ENCODE measurements at places on chromosomes 16 and 17.

DNA sequence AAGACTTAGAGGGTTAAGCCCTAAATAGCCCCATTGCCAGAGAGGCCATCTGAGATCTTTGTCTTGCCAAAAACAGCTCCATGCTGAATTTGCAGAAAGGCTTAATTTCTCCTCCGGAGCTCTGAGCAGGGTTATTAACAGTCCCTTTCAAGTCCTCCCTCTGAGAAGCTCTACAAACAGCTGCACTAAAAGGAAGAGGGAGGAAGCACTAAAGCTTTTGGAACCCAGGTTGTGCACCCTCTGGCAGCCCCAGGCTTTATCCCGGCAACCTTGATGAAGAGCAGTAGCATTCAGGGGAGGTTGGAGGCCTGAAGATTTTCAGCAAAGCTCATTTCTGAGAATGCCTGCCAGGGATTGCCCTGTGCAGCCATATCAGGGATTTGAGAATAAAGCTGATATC lies 554.7 kb downstream of the RBFOX1 start:
- DNase-seq: no peak

DNA sequence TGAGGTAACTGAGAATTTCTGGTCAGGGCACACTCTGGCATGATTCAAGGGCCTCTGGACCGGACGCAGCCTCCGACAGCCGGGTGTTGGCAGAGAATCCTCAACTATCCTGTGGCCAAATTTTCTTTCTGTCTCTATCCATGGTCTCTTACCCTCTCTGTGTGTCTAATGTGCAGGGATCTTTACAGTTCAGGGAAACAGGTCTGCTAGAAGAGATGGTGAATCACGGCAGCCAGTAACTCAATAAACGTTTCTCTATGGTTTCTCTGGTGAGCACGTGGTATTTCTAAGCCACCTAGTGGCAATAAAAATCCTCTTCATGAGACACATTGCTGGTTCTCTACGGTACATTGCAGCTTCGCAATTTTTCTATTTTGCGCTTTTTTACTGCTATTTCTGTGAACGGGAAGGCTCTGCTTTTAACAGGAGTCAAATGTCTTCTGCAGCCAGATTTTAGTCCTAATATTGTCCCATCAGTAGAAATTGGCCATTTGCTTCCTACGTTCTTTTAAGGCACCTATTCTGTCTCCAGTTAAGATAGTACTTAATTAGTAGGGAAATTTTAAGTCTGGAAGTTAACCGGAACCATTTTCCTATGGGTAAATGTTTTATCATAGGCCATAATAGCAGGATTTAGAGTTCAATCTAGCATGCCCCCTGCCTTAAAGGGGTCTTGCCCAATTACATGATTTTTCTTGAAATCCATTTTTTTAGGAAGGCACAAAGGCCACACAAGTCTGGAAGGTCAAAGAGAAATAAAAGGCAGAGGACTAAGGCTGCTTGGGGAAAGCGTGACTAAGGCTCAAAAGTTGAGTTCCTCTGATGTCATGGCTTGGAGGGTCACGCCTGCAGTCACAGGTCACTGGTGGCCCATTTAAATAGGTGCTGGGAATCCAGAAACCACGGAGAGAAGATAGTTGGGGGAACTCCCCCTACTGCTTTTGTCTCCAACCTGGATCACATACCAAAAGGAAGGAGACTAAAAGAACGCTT lies 31.5 kb downstream of the QPRT start:
- no peak for DNase-seq

- DNase-seq: no peak
These were observed 75.9 kb upstream of the WSB1 start for GRCh38 chr17:27218041-27218440.

DNA sequence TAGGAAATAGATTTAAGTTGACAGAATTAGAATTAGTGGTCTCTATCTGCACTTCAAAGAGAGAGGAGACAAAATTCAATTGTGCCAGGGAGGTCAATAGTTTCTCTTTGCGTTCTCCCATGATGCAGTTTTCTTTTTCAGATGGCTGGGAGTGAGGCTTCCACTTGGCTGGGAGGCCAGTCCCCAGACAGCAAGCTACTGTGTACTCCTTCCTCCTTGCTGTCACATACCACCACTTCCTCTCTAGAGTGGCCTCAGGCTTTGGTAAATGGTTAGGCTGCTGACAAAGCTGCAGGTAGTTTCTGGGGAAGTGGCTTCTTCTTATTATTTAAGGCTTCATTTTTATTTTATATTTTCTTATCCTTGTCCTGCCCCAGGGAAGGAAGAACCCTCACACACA lies 106.2 kb upstream of the HS3ST4 start:
- DNase-seq: no peak

GRCh38 chr17:7988750-7989178 lies 13.7 kb upstream of the GUCY2D start:
- DNase-seq: no peak

GRCh38 chr16:30984669-30985400 lies at the start of gene HSD3B7:
Gene HSD3B7 (plus strand): TSS chr16:30985207. CDS start chr16:30985659, 452 bp downstream.
- peak; percentile 73 for DNase-seq

DNA sequence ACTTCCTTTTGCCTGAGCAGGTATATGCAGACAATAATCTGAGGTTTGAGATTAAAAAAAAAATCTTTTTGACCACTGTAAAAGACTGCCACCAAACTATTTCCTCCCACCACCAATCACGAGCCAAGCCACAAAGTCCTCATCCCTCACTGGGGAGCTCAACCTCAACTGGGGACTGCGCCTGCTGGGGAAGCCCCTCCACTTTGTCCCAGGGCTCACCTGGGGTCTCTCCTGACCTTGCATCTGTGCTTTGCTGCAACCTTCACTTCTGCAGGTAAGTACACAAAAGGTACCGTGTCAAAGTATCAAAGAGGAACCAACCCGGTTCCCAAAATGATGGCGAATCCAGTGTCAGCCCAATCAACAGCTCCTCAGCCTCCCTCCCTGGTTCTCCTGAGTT lies 35.5 kb downstream of the TLE7 start:
- no peak for DNase-seq

DNA sequence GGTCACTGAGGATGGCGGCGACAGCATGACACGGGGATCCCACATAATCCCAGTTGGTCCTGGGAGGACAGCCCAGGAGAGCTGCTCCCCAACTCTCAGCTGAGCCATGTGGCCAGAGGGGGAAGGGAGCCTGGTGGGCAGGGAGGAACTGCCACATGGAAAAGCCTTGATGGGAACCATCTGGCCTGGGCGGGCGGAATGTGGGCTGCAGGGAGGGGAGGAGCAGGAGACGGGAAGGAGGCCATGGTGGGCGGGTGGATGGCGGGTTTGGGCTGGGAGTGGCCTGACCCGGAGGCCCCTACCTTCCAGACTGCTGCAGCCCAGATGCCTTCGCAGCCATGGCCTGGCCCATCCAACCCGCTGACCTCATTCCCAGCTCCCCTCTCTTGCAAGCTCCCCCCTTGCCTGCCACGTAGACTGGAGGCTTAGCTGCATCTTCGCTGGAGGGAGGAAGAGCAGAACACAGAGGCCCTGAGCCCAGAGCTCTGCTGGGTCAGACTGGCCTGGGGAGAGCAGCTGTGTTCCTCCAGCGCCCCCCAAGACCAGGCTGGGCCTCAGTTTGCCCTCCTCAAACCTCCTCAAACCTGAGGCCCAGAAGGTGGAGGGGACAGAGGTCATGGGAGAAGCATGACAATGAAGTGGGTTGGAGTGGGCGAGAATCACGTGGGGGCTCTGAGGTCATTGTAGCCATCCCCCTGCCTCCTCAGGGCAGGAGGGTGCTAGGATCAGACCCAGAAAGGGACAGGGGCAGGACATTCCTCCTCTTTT lies 8.2 kb upstream of the COL1A1 start:
- no peak for DNase-seq

DNA sequence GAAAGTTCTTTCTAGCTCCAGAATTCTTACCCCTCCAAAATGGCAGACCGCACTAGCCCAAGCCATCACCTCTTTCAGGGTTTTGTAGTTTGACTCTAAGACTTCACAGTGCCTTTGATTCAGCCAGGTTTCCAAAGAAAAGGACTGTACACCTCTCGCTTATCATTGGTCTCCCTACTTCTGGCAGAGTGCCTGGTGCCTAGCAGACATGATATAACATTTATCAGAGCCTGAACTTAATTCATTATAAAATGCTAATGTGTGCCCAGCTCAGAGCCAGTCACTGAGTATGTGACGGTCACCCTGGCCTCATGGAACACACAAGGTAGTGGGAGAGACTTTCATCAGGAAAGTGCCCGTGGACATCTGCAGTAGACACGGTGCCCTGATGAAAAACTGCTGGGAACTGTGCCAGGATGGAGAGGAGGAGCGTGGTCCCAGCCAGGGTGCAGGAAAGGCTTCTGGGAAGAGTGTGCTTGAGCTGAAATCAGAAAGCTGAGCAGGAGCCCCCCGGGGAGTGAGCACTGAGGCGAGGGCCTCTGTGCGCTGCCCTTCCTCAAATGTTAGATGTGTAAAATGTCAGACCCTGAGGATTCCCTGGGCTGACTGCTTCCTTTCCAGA lies 34.3 kb upstream of the LGALS9 start:
- peak; percentile 15 for DNase-seq

- DNase-seq: peak; percentile 35
These were observed 61.8 kb downstream of the DNAH3 start for GRCh38 chr16:21088646-21089538.

- peak; percentile 88 for DNase-seq
These were observed 3.7 kb downstream of the TIMP2 start for GRCh38 chr17:78921437-78921971.

GRCh38 chr16:54462771-54463170 lies 176.2 kb upstream of the IRX3 start:
- DNase-seq: no peak

DNA sequence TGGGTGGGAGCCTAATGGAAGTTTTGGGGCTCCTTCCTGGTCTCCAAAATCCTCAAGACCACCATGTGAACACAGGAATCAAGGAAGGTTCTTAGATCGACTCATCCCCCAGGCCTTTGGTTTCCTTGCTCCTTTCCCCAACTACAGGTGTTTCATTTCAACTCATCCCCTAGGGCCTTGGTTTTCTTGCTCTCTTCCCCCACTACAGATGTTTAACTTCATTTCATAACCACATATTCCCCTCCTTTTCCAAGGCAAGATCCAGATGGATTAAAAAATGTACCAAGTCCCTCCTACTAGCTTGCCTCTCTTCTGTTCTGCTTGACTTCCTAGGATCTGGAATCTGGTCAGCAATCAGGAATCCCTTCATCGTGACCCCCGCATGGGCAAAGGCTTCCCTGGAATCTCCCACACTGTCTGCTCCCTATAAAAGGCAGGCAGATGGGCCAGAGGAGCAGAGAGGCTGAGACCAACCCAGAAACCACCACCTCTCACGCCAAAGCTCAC lies at the start of gene CCL11:
CCL11 (plus strand) TSS at position 457 of the 507 bp plus-strand sequence. CDS start 67 bp downstream, outside the sequence.
- DNase-seq: no peak

- DNase-seq: no peak
These were observed 33.6 kb downstream of the RAI1 start for GRCh38 chr17:17714879-17715278.

GRCh38 chr17:34156401-34156740 lies 98.7 kb upstream of the CCL2 start:
- DNase-seq: no peak

DNA sequence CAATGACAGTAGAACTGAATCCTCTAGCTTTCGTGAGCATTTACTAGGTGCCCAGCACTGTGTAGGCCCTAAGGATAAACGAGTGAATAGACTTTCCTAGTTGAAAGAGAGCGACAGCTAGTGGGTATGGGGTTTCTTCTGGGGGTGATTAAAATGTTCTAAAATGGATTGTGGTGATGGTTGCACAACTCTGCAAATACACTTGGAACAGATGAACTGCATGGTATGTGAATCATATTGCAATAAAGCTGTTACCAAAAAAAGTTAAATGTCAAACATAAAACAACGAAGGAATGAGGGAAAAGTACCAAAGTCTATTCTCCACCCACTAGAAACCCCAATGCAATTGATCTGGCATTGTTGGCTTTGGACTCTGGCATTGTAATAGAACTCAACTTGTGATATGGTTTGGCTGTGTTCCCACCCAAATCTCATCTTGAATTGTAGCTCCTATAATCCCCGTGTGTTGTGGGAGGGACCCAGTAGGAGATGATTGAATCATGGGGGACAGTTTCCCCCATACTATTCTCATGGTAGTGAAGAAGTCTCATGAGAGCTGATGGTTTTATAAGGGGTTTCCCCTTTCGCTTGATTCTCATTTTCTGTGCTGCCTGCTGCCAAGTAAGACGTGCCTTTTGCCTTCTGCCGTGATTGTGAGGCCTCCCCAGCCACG lies 70.5 kb downstream of the MARF1 start:
- no peak for DNase-seq

DNA sequence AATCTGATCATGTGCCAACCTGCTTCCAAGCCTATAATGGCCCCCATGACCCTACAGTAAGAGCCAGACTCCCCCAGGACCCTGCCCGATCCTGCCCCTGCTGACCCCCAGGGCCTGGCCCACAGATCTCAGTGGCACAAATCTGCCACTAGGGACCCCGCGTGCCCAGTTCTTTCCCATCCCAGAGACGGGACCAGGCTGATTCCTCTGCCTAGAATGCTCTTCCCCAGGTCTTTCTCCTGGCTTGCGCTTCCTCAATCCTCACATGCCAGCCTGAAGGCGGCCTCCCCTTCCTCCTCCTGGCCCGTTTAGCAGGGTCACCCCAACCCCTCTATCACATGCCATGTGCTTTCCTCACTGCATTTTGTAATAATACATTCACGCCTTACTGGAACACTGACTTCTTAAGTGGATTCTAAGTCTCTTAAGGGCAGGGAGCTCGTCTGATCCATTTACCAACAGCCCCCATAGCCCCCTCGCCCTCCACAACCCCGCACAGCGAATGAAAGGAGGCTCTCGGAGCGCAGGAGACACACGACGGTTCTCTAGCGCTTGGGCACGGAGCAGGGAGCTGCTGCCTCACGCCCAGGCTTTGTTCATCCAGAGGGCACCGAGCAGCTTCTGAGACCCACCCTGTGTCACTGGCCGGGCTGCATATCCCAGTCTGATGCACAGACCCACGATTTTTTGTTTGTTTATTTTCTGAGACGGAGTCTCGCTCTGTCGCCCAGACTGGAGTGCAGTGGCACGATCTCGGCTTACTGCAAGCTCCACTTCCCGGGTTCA lies 1.2 kb downstream of the TRIM65 start:
- no peak for DNase-seq

DNA sequence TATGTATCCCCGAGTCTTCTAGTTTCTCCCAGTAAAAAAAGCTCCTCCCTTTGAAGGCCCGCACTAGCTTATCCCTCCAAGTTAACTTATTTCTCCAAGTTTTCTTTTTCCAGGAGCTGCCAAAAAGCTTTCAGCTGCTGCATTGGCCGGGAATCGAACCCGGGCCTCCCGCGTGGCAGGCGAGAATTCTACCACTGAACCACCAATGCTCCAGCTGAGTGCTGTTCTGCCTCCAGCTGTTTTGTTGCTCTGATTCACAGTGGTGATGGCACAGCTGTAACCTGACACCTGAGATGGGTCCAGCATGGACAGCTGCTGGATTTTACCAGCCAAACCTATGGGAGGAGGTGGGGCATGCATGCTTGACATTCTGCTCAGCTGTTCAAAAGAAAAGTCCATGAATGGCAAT lies 22.1 kb downstream of the VAC14 start:
- no peak for DNase-seq

Data from dorsolateral prefrontal cortex (tissue), 122 donors.